ENCODE measurements at places on chromosomes 13 and 19. TPM values are rescaled to one million over a fixed set of nuclear protein-coding genes. Genes with fewer than 3 reads are reported as not detected.

LACC1 gene
- 7.2 TPM for total RNA-seq

LILRA1 gene
- not detected for total RNA-seq

SIGLEC5 gene
- total RNA-seq: 0.93 TPM

PINLYP gene
- 2.5 TPM for total RNA-seq

IL17D gene
- total RNA-seq: 10.6 TPM

ICAM1 gene
- 564 TPM for total RNA-seq

ZNF468 gene
- 19.4 TPM for total RNA-seq

ZNF223 gene
- total RNA-seq: 3.9 TPM

ZNF606 gene
- total RNA-seq: 26.8 TPM

CCL25 gene
- total RNA-seq: not detected

NDUFA11 gene
- 297 TPM for total RNA-seq

GPR183 gene
- 0.58 TPM for total RNA-seq

IGSF23 gene
- not detected for total RNA-seq

CA11 gene
- total RNA-seq: 3.2 TPM

KLK10 gene
- not detected for total RNA-seq

KLHL1 gene
- total RNA-seq: 0.34 TPM

LENG8 gene
- 127 TPM for total RNA-seq

ZNF765 gene
- 5.0 TPM for total RNA-seq

AMER2 gene
- not detected for total RNA-seq

CD22 gene
- total RNA-seq: 0.29 TPM

F2RL3 gene
- total RNA-seq: 79.1 TPM

SELENOV gene
- total RNA-seq: not detected

CEACAM19 gene
- total RNA-seq: 4.4 TPM

PLIN5 gene
- total RNA-seq: not detected

FFAR1 gene
- total RNA-seq: not detected

All from glomerular endothelial cell (primary cell).